ENCODE measurements at places on chromosomes 4 and X.
A peak's percentile ranks its signal among the peaks of the same experiment; 100 is the strongest.

DNA sequence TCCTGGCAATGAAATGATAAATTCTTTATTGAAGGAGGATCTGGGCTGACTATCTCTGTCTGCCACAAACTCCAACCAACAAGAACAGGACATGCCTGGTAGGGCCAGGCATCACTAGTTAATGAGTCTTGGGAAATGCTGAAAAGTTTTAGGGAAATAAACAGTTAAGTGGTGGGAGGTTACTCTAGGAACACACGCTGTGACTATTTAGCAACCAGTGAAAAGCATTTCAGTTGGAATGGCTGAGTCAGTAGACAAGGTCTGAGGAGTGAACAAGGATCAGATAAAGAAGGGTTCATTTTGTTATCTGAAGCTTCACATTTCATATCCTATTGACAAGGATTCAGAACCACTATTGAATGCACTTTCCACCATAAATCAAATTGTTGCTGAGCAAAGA lies 394.9 kb upstream of the BOD1L1 start:
- DNase-seq, result no peak

- no peak for DNase-seq
These were observed 77.2 kb upstream of the DHRSX start for GRCh38 chrX:2577844-2578466.

GRCh38 chrX:17052210-17052609 lies 105.8 kb downstream of the REPS2 start:
- DNase-seq, result no peak

- no peak for DNase-seq
These were observed 432.6 kb upstream of the GALNT7 start for GRCh38 chr4:172736046-172736445.

DNA sequence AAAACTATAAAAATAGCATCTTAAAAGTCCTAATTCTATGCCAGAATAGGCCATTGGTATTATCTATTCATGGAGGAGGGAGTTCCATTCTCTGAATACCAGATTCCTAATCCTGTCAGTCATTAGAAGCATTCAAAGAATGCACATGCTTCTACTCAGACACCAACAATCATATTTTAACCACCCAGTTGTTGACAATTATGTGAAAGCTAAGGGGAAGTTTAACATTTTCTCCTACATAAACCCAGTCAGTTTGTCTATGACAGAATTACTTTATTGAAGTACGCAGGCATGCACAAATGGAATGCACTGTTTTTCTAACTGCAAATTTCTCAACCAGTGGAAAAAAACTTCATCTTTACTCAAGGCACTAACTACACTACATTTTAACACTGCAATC lies 69.6 kb upstream of the MTNR1A start:
- DNase-seq, result no peak

GRCh38 chr4:71855944-71856343 lies 72.1 kb upstream of the GC start:
- no peak for DNase-seq

- DNase-seq, result no peak
These were observed 33.5 kb upstream of the ITM2A start for GRCh38 chrX:79400623-79401022.

GRCh38 chrX:63506320-63506719 lies 155.2 kb upstream of the SPIN4 start:
- peak; percentile 4 for DNase-seq

- peak; percentile 36 for DNase-seq
These were observed 18.7 kb upstream of the CXCL13 start for GRCh38 chr4:77586951-77587383.

DNA sequence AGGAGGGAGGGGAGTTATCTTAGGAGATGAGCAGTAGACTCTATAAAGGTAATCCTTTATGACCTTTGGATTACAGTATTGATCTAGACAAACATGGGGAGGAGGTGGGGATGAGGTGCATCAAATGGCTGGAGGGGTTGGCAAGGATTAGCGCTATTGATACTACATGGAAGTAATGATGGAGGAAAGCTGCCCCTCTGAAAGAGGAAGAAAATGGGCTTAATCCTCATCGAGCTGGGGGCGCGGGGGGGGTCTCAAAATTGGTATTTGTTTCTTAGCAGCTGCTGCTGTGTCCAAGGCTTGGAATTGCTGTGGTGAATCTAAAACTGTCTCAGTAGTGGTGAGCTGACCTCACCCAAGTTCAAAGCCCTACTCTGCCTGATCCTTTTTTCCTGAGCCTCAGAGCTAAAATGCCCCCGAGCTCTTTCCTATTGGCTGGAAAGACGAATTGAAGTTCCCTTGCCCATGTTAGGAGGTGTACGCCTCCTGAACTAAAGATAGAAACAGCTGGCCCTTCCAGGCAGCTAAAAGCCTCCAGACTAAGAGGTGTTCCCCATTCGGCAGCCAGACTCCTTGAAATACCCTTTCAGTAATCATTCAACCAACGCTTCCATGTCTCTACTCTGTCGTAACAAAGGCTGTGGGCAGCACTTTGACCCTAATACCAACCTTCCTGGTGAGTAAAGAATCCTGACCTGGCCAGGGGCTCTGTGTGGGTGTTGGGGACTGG lies at the start of gene ITGB1BP2:
Gene ITGB1BP2 (plus strand): TSS at position 556 of the 730 bp plus-strand sequence. CDS start 57 bp downstream, at position 613.
- DNase-seq, result no peak

- no peak for DNase-seq
These were observed 89.4 kb downstream of the LDB2 start for GRCh38 chr4:16809064-16809463.

DNA sequence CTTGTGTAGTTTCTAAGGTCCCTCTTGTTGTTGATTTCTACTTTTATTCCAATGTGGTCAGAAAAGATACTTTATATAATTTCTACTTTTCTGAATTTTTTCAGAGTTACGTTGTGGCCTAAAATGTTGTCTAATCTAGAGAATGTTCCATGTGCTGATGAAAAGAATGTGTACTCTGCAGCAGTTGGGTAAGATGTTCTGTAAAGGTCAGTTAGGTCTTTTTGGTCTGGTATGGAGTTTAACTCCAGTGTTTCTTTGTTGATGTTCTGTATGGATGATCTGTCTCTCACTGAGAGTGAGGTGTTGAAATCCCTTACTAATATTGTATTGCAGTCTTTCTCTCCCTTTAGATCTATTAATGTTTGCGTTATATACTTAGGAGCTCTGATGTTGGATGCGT lies 37.0 kb upstream of the GPRIN3 start:
- DNase-seq, result no peak

DNA sequence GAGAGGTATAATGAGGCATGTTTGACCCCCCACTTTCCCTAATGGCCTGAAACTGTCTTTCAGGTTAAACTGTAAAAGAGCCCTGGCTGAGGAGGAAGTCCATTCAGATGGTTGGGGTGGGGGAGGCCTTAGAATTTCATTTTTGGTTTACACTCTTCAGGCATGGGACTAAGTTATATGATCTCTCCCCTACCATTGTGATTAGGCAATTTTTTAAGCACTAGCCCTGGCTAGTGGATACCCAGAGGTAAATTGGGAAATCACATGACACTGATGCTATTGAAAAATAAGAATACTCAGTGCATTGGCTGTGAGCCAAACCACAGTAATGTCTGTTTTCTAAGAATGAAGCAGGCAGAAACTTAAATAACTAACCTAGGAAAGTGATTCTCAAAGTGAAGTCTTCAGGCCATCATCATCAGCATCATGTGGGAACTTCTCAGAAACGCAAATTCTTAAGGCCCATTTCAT lies 149.7 kb downstream of the RRAGB start:
- DNase-seq, result peak; percentile 17

DNA sequence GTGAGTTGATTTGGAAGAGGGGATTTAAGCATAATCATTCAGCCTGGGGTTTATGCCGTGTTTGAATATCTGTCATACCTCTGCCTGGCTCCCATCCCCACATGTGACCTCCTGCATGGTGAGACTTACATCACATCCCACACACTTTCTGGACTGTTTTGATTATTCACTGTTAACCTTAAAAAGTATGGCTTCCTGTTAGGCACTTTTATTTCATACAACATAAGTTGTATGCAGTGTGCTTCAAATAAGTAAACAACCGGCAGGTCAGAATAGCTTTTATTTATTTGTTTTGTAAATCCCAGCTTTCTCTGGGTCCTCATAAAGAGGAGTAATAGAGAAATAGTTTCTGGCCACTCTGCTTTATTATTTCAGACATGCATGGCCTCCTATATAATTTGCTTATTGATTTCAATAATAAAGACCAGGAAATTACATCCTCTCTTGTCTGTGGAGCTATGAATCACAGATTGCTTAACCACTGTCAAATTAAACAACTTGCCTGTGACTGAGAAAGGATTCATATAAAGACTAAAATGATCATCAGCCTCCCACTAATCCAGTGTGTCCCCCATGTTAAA lies 376.8 kb upstream of the ZFP42 start:
- no peak for DNase-seq

DNA sequence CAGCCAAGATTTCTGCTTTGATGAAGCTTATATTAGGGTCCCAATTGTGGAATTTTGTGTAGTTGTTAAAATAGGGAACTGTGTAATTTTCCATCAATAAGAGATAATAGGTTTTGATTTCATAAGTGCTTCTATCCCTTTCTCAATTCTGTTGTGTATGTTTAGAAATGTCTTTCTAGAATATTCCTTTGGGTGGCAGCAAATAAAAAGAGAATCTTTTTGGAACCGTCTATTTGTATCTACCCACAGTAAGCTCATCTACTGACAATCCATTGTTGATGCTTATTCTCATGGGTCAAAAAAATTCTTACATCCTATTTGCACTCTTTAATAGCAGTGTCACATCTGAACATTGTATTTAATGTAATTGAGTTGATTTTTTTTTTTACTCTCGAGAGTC lies 61.7 kb downstream of the TMA16 start:
- no peak for DNase-seq

DNA sequence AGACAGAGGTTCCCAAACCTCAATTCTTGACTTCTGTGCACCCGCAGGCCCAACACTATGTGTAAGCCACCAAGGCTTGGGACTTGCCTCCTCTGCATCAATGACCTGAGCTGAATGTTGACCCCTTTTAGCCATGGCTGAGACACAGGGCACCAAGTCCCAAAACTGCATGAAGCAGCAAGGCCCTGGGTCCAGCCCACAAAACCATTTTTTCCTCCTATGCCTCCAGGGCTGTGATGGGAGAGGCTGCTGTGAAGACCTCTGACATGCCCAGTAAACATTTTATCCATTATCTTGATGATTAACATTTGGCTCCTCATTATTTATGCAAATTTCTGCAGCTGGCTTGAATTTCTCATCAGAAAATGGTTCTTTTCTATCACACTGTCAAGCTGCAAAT lies 85.4 kb downstream of the ITM2A start:
- no peak for DNase-seq

DNA sequence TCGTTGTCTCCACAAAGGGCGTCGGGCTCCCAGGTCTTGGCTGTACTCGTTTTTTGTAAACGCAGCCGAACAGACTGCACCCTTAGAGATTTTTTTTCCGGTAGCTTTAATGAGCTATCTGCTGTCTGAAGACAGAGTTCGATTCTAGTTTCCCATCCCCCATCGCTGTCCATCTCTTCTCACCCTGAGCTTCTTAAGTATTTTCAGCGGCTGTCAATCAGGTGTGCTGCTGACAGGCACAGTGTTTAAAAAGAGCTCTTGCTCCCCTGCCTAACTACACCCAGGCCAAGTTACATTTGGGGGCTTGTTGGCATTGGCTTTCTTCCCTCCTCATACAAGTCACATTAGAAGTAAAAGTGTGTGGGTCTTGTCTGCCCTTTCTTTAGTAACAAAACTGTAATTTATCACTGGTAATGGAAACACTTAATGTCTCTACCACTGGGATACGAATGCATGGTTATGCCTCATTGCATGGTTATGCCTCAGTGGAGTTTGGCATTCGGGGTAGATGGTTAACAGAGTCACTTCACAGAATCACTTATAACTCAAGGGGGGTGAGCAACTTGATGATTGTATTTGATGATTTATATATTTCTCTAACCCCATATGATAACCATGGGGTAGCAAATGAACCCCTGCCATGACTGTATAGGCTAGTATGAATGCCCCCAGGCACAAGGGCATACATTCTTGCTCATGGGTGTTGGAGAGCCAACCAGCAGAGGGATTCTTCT lies 1.4 kb upstream of the ARHGAP6 start:
- no peak for DNase-seq

DNA sequence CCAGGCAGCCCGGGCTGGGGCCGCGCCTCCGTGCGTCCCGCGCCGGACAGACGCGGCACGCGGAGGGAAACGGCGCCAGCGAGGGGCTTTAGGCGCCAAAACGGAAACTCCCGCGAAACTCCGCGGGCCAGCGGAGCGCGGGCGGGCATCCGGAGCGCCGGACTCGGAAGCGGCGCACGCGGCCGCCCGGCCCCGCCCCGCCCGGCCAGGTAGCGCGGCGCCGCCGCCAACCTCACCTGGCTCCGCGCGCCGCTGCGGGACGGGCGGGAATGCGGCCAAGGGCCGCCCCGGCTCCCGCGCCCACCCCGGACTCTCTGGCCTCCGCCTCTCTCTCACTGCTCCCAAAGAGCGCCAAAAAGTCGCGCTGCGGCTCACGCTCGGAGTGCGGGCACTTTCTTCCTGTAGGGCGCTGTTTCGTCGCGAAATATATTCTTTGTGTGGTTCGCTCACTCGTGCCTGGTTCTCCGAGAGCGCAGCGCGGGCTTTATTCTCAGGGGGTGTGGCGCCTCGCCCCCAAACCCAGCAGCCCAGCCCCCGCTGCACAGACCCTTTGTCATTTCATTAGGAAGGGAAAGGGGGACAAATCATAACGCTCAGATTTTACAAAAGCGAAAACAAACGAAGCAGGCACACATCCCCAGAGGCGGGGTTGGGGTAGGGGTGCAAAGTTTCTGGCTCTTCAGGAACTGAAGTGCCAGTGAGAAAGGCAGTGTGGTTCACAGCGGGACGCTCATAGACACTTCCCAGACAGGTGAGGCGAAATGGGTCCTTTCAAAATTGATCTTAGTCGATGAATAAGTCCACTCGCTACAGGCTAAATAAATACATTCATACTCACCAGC lies 961 bp upstream of the MBNL3 start:
- peak; percentile 4 for DNase-seq

GRCh38 chrX:38375891-38376290 lies 23.5 kb downstream of the OTC start:
- DNase-seq, result peak; percentile 7

DNA sequence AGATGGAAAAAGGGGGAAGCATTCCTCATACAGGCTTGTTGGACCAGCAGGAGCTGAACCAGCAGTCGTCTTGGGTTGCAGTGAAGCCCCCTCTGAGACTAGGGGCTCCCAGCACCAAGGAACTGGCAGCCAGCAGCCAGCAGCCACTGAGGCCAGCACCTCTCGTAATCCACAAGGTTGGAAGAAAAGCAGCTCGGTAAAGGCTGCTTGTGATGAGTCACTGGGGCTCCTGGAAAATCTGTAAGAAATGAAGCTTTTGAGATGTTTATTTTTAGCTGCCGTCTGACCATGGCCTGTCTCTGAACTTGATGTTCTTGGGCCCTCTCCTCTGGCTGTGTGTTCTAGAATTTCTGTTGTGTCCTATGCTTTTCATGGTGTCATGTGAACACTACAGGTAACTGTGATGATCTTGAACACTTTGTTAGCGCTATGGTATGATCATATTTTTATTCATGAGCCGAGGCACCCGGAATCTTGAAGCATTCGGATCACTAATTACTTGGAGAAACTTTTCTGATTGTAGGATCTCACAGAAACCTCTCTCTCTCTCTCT lies 18.6 kb downstream of the CLCN4 start:
- DNase-seq, result peak; percentile 18
